Activated CD4-positive, alpha-beta T cell treated with anti-CD3 and anti-CD28 coated beads, Interleukin-2, amount 50 U/mL, for 48 hours (primary cell): ENCODE measurements at places on chromosomes 2 and 18.
A peak's percentile ranks its signal among the peaks of the same experiment; 100 is the strongest.

- no peak for DNase-seq
Measured at GRCh38 chr2:100767224-100767653, 52.7 kb upstream of the NPAS2 start.

- no peak for DNase-seq
Measured at GRCh38 chr2:223590964-223591363, 11.2 kb downstream of the SCG2 start.

GRCh38 chr2:178891265-178891958 lies 84.2 kb upstream of the TTN start:
- peak; percentile 70 for DNase-seq

DNA sequence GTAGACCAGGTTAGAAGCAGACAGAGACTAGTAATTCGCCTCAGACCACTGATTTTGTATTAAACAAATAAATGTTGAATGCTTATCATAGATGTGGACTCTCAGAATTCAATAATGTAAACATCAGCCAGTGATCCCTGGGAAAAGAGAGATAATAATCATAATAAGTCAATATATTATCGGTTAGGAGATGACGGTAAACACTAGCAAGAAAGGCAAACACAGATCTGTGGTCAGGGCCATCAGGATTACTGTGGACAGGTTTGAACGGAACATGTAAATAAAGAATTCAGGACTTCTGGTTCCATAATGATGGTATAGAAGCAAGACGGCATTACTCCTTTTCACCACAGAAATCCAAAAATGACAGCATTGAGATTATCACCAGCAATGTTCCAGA lies 861.6 kb downstream of the CBLN2 start:
- DNase-seq, result no peak

- no peak for DNase-seq
Measured at GRCh38 chr2:174967691-174968260, 37.4 kb downstream of the CHN1 start.

DNA sequence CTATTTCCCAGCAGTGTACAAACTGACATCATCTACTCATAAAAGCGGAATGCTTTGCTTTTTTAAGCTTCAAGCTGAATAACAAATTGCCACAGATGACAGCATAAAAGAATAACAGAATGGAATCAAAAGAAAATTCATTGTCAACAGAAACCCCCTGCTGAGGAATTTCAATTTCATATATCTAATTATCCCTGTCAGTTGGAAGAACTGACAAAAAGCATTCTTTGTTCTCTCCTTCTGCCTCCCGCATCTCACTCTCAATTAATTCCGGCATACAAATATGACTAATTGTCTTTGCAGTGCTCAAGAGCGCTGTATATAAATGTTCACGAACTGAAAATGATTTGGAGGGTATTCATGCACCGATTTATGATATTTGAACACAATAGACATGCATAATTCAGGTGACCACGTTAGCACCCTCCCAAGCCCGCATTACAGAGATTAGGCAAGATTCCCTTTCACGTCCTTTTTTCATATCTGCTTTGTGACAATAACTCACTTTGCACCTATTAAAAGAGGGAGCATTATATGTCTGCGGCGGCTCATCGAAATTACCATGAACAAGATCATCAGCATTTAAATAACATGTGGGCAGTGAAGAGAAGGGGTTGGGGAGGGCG lies 277.7 kb upstream of the SALL3 start:
- DNase-seq, result no peak

- DNase-seq, result no peak
Measured at GRCh38 chr18:48638896-48639771, 100.3 kb downstream of the CTIF start.

DNA sequence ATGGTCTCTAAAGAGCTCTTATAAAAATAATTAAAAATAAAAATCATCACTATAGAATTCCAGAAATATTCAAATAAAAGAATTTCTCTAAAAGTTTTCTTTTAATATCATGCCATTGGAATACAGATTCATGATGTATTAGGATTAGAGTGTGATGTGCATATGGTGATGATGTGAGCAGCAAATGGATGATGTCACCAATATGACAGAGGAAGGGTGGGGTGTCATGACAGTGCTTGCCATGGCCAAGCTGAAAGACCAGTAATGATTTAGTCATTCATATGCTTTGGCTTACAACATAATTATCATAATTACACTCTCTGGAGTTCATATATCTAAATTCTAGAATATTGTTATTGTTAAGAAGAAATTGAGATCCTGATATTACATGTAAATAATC lies 27.4 kb upstream of the TTC32 start:
- no peak for DNase-seq

GRCh38 chr2:55108456-55109160 lies 58.4 kb upstream of the RTN4 start:
- no peak for DNase-seq

GRCh38 chr2:82998781-82999180 lies 1460.3 kb downstream of the SUCLG1 start:
- DNase-seq, result no peak

DNA sequence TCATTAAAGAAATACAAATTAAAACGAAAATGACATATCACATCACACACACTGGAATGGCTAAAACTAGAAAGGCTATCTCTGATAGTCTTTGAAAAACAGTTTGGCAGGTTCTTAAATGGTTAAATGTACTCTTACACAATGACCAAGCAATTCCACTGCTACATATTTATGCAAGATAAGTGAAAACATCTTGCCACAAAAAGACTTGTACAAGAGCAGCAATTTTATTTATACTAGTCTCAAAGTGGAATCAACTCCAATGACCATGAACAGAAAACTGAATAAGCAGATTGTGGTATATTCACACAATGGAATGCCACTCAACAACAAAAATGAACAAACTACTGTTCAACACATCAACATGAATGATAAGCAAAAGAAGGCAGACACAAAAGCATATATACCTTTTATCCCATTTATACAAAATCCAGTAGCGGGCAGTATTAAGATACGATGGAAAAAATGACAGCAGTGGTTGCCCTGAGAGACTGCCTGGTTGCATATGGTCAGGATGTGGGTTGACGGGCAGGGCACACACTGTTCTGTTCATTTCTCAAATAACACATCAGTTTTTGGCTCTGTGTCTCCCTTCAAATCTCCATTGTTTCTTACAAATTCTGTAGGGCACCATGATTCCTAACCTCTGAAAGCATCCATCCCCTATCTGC lies 25.4 kb downstream of the SP100 start:
- DNase-seq, result peak; percentile 53

GRCh38 chr2:39476524-39476923 lies 39.4 kb upstream of the MAP4K3 start:
- no peak for DNase-seq

GRCh38 chr18:60339018-60339417 lies 33.6 kb downstream of the MC4R start:
- DNase-seq, result no peak

GRCh38 chr2:174738841-174739240 lies 25.4 kb downstream of the CHRNA1 start:
- DNase-seq, result no peak

DNA sequence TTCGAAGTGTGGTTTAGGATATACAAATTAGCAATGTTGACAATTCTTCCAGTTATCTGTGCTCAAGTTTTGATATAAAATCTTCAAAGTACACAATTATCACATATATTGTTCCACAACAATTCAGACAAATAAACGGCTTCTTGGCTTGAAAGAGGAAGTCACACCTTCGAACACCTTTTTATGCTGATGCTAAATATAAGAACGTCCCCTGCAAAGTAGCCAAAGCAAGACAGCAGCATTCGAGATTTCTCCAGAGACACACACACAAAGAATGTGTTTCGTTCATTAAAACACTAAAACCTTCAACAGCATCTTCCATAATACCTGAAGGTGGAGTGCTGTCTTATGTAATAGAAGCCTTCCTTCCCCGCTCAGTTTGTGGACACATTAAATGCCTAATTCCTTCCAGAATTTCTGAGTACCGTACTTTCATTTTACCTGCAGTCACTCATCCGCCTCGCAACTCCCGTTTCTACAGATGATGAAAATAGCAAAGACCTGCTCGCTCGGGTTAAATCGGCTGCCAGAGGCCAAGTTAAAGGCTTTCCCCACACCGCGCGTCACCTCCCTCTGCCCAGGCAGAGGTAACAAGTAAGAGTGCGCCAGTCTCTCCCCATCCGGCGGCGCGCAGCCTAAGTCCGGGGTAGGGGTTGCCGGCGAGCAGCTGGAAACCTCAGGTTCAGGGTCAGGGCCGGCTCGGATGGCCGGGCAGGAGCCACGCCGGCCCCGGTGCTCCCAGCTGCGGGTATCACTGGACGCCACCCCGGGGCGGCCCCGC lies 847 bp downstream of the SERPINE2 start:
- DNase-seq, result peak; percentile 56

- no peak for DNase-seq
Measured at GRCh38 chr2:8003462-8004075, 678.3 kb upstream of the ID2 start.

DNA sequence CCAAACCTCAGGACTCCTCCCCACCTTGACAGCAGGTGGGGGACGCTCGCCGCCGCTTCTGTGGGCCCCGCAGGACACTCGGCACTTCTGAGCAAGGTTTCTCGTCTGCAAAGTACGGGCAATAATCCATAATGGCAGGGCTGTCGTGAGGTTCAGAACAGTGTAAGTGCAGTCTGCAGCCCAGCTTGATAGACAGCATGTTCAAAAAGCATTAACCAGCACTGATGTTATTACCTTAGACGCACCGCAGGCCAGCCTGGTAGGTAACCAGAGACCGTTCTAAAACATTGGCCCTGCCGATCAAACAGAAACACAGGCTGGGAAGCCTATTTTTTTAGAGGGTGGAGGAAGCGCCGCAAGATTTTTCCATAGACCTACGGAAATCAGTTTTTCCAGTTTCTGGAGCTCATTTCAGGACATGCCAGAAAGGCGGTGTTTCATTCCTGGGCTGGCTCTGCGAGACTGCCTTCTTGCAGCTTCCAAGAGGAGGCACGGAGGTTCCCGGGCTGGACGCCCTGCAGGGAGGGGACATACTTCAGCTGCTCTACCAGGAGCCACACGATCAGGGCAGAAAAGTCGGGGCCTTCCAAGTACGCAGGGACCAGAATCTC lies 148.7 kb downstream of the TPO start:
- no peak for DNase-seq

- no peak for DNase-seq
Measured at GRCh38 chr2:165911231-165911630, 42.3 kb downstream of the TTC21B start.

- DNase-seq, result no peak
Measured at GRCh38 chr2:46921676-46922448, 6.3 kb upstream of the MCFD2 start.

DNA sequence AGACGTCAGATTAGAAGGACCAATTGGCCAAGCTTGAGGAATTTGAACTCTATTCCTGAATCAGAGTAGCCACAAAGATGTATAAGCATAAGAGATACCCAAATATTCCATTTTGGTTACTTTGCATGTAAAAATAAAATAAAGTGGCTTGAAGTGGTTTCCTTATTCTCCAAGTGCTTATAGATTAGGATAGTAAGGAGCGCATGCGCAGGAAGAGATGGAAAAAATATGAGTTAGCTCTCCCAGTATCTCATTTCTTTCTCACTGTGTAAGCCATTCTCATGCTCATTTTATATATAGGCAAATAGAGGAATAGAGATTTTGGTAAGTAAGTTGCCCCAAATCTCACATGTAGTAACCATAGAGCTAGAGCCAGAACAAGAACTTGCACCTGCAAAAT lies 241.3 kb downstream of the SETBP1 start:
- no peak for DNase-seq

DNA sequence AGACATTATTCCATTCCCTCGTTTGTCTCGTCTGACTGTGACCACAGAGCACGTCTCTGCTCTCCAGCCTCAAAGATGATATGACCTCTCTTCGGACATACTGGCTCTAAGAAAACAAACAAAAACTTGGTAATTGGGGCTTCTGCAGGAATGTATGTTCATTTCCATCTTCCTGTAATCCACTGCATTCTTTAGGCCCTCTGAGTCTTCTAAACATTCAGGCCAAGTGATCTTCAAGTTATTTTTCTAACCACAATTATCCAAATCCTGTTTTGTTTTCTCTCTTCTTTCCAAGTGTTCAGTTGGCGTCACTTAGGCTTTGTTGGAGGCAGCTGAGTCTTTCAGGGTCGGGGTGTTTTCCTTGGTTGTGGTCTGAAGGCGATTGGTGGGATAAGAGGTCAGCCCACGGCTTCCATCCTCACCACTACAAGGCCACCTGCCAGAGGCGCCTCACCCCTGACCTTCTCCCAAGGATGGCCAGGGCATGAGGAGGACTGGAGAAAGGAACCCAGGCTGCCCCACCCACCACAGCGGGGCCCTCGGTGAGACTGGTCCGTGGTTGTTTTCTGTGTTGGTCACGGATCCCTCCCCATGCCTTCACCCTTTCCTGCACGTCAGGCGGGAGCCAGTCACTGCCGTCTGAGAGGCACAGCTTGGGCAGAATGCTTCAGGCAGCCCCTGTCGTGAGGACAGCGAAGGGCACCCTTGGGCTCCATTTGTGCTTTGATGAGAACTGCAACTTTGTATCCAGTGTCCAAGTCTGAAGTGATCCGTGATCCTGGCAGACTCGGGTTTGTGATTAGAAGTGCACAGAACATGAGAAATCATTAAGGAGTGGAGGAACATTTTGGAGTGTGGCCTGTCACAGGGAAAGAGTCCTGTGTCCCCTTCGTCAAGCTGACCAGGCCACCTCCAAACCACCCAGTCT lies 88.6 kb upstream of the FHL2 start:
- DNase-seq, result no peak

GRCh38 chr18:61285777-61286176 lies 47.5 kb upstream of the CDH20 start:
- DNase-seq, result no peak

- DNase-seq, result no peak
Measured at GRCh38 chr2:194166818-194167217, 1490.2 kb upstream of the SLC39A10 start.

DNA sequence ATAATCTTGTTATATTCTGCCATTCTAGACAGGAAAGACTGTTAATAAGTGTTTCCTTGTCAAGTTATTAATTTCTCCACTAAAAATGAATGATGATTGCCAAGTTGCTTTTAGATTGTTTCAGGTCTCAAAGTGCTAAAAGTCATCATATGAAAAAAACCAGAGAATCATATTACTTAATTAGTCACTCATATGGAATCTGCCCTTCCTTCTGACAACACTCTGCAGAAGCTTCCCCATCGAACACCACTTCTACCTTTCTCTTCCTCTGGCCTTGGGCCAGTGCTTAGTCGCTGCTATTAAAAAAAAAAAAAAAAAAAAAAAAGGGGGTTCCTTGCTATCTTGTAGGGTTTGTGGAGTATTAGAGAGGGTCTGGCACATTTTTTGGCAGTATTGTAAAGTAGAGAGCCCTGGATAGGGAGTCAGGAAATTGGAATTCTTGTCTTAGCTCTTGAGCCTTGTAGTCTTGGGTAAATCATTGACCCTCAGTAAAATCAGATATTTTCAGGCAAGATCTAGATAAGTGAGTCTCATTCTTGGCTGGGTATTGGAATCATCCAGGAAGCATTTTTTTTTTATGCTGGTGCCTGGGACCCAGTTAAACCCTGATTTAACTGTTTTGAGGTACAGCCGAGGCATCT lies 141.7 kb upstream of the CCDC68 start:
- no peak for DNase-seq

- no peak for DNase-seq
Measured at GRCh38 chr18:52667463-52668065, 327.6 kb downstream of the DCC start.
